Activated T-cell treated with anti-CD3 and anti-CD28 coated beads, Interleukin-2, amount 50 U/mL, for 72 hours (primary cell): ENCODE measurements at places on chromosomes 12 and 14. TPM values are rescaled to one million over a fixed set of nuclear protein-coding genes. Genes with fewer than 3 reads are reported as not detected.

SLCO1C1 gene
- total RNA-seq, result not detected

SLC39A9 gene
- total RNA-seq, result 85.8 TPM

GRCh38 chr12:132926415-132926833, 29.7 kb downstream of the ZNF605 start:
- no peaks in the 10 kb centered on the region for H3K27me3 ChIP-seq
- no peaks in the 10 kb centered on the region for H3K4me1 ChIP-seq
- DNase-seq, result no peak
- peaks cover 53% of the 10 kb centered on the region for H3K36me3 ChIP-seq
- no peak overlapping the region for H3K4me3 ChIP-seq

DNA sequence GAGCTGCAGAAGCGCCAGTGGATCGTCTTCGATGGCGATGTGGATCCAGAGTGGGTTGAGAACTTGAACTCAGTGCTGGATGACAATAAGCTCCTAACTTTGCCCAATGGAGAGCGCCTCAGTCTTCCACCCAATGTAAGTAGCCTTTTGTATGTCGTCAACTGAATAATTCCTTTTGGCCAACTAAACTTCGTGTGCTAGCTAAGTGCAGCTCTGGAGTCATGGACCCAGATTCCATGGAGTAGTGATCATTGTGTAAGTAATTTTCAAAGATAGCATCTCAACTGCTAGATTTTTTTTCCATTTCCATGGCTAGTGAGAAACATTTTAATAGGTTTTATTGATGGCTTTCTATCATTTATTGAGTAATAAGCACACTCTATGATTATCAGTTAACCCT, 48.0 kb downstream of the DYNC1H1 start:
- H3K27ac ChIP-seq, result no peak overlapping the region
- H3K4me3 ChIP-seq, result no peak overlapping the region
- H3K4me1 ChIP-seq, result no peaks in the 10 kb centered on the region
- no peak for DNase-seq

E2F7 gene
- total RNA-seq, result 4.9 TPM

KCNK10 gene
- total RNA-seq, result not detected
